Left lung (tissue), 14 donors: ENCODE measurements at places on chromosomes 2 and 18. TPM values are rescaled to one million over a fixed set of nuclear protein-coding genes. Genes with fewer than 3 reads are reported as not detected.

GALNT3 gene
- total RNA-seq = 36.3 TPM

TBR1 gene
- total RNA-seq = not detected

ITGAV gene
- 175 TPM for total RNA-seq

GRCh38 chr2:137206069-137206468 lies 440.7 kb downstream of the THSD7B start:
- no peaks in the 10 kb centered on the region for H3K4me1 ChIP-seq
- no peaks in the 10 kb centered on the region for H3K27me3 ChIP-seq
- no peak overlapping the region for H3K27ac ChIP-seq
- DNase-seq = no peak
- H3K4me3 ChIP-seq = no peak overlapping the region

IL36B gene
- total RNA-seq = not detected
